Stimulated activated CD4-positive, alpha-beta T cell treated with anti-CD3 and anti-CD28 coated beads, Interleukin-2, amount 100 ng/mL, for 48 hours (primary cell): ENCODE measurements at places on chromosomes 1 and 21.
A peak's percentile ranks its signal among the peaks of the same experiment; 100 is the strongest.

DNA sequence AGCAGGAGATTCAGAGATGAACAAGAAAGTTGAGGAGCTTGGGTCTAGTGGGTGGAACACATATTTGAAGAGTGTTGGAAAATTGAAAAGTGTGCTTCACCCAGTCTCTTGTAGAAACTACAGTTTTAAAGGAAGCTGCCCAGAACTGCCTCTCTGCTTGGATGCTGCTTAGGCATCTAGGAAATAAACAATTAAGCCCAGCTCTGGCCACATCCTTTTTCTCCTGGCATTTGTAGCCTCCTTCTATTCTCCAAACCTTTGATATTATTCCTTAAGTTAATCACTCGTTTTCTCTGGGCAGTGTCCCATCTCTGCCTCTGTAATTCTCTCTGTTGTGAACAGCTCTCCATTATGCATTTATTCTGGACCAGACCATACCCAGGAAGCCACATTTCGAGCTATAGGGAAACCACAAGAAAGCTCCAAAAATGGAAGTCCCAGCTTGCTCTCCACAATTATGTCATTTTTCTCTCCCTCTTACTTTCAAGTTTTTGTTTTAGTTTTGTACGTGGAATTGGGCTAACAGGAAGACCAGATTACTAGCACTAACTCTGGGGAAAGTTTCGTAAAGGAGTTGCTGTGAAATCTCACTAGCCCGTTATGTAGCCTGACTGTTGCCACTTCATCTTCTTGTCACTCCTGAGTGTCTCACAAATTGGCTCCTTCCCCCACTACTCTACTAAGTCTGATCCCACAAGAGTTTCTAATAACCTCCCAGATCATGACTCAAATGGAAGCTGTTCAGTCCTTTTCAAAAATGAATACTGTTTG is 102.2 kb downstream of the NTMT2 start:
- DNase-seq = no peak

DNA sequence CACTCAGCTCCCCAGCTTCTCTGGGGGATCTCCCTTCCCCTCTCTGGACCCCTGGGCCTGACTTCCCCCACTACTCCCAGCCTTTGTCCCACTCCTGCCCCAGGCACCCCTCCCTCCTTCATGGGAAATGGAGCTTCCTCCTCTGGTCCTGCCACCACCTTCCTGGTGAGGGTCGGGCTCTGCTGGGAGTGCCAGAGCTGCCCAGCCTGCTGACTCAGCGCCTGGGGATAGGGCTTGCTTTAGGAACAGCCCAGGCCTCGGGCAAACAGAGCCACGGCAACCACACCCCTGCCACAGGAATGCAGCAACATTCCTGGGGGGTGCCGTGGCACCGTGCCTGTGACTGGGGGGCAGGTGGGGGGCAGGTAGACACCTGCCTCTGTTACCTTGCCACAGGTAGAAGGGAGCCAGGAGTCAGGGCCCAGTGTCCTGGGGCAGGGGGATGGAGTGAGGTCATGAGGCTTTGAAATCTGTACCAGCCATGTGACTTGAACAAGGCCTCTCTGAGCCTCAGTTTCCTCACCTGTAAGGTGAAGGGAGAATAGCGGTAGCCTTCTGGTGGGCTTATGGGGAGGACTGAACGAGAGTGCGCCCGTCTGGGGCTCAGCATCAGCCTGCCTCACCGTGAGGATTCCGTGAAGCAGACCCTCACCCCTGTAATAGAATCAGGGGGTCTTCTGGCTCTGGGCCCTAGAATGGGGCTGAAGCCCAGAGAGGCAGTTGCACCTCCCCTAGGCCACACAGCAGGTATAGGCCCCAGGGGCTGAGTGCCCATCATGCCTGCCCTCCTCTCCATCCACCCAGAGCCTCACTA is 17.8 kb upstream of the EPHA2 start:
- no peak for DNase-seq

- DNase-seq = no peak
These were observed 29.6 kb downstream of the MATN1 start for GRCh38 chr1:30693822-30694221.

- DNase-seq = no peak
These were observed 22.7 kb downstream of the CD55 start for GRCh38 chr1:207344221-207344620.

GRCh38 chr1:177944016-177944949 is 25.6 kb downstream of the SEC16B start:
- DNase-seq = no peak

GRCh38 chr1:69858534-69858933 is 290.8 kb downstream of the LRRC7 start:
- DNase-seq = no peak

DNA sequence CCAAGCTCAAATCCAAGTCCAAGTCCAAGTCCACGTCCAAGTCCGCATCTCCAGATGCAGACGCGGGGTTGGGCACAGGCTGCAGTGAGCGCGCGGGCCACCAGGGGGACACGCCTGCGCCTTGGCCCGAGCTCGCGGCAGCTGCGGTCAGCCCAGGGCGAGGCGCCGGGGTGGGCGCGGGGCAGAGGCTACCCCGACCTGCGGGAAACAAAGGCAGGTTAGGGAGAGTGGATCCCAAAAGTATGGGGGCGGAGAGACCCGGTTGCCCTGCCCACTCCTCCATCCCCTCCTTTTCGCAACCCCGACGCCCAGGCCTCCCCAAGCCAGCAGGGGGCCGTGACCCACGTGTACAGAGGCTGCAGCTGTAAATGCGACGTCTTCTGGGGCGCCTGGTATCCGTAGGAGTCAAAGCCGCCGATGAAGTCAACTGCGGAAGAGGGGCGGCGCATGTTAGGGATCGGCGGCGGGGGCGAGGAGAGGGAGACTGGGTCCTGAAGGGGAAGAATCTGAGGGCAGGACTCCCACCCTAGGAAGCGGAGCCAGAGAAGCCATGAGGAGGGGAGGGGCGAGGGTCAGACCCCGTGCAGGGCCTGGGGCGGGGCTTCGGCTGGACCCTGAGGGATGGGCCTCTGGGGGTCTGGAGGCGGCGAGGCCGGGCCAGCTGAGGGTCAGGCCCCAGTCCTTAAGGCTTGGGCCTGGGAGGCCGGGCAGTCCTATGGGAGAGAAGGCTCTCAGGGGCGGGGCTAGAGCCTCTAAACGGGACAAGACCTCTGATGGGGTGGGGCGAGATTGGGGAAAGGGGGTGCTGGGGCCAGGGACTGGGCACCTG is 58.0 kb downstream of the NKAIN1 start:
- peak; percentile 65 for DNase-seq

DNA sequence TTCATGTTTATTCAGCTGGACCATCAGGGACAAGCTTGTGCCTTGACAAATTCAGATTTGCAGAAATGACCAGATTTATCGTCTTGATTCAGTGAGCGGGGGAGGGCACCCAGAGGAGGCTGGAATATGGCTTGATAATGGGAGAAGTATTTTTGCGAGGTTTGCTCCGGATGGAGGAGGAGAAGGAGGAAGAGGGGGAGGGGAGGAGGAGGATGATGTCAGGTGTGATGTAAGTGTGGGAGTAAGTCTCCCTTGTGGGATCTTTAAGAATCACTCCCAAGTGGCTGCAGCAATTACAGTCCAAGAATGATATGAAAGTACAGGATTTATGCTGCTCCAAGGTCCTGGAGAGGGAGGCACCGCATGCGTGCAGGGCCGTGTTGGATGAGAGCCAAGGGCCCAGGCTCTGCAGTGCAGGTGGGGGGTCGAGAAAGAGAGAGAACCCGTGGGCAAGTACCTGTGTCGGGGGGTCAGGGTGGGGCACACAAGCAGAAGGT is 5.6 kb upstream of the ZNF496 start:
- DNase-seq = no peak

GRCh38 chr21:46317710-46318463 is 5.8 kb downstream of the C21orf58 start:
- no peak for DNase-seq

DNA sequence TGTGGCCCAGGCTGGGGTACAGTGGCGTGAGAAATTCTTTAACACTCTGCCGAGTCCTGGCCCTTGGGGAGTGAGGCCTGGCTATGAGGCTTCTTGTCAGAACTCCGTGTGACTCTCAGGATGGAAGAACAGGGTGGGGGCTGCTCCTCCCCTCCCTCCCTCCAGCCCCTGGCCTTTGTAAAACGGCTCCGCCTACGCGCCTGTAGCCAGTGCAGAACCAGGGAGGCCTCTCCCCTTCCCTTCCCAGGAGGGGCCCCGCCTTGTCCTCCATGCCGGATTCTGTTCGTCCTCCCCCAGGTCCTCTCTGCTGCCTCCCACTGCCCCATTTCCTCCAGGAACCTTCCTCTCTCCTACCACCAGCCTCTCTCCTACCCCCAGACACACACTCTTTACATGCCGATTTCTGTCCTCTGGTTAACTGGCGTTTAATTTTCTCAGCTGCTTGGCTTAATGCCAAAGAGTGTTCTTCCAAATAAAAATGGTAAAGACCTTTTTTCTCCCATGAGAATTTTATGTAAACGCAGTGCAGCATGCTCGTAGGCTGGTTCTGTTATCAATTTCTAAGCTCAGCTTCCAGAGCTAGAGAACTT is 21.0 kb downstream of the PDE9A start:
- DNase-seq = no peak
